Endothelial cell (in vitro differentiated cells): ENCODE measurements at places on chromosomes 2 and 18. TPM values are rescaled to one million over a fixed set of nuclear protein-coding genes. Genes with fewer than 3 reads are reported as not detected.
A peak's percentile ranks its signal among the peaks of the same experiment; 100 is the strongest.

Gene UCN
- total RNA-seq: 1.5 TPM

DNA sequence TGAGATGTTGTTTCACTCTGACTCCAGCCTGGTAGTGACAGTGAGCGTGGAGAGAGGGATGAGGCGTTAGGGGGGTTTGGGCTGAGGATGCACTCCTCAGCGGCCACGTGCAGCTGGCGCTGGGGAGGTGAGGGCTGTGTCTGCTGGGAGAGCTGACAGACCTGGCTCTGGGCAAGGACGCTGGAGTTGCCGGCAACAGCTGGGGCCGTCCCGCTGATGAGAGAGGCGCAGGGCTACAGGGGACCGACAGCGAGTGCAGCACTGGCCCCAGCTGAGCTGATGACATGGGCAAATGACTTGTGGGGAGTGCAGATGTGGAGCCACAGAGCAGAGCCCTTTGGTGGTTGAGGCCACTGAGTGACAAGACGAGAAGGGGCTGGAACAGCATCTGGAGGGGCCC, 38.4 kb downstream of the COA5 start:
- no peak for DNase-seq

GRCh38 chr2:120180066-120180465, 43.1 kb downstream of the TMEM185B start:
- DNase-seq: no peak

Gene ZNF385B
- 0.49 TPM for total RNA-seq

GRCh38 chr2:118386641-118387302, 298.5 kb downstream of the INSIG2 start:
- DNase-seq: no peak

Gene CFAP65
- total RNA-seq: 0.59 TPM

Gene CCDC68
- total RNA-seq: 0.87 TPM

Gene FOXI3
- 0.69 TPM for total RNA-seq

Gene REV1
- total RNA-seq: 40.2 TPM

DNA sequence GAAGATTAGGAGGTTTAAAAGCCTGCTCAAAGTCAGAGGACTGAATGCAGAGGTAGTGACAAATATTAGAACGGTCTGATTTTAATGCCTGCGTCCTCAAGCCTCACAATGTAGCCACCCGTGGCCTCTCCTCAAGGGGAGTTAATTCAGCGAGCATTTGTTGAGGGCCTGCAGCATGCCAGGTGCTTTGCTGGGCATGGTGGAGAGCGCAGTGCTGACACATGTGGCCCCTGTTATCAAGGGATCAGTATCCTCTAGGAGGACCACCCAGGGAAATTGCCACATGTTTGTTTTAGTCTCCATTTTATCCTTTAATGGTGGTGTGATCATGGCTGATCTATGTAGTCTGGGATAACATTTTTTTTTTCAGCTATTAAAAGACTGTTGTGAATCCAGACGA, 19.2 kb downstream of the PMAIP1 start:
- no peak for DNase-seq

DNA sequence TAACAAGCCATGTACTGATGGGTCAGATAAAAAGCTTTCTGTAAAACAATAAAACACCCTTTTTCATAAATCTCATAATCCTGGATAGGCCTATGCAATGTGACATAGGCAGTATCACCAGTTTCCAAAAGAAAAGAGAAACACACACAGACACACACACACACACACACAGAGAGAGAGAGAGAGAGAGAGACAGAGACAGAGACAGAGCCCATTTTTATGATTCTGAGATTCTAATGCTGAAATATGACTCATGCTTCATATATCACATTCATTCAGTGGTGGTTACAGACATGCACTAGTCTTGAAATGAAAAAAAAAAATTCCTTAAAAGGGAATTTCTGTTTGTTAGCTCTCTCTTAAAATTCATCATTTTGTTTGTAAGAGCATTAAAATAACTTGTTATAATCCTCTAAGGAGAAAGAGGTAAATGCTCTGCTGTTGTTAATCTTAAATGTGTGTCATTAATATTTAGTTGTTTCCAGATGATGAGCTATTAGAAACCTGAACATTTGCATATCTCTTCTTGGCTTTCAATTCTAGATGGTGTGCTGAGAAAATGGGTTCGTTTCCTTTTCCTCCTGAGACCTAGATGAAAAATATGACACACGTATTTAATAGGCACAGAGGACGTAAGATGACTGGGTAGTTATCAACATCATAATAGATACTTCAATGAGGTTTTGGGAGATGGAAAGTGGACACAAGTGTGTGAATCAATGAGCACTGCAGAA, 1598.7 kb upstream of the ACVR2A start:
- DNase-seq: no peak

DNA sequence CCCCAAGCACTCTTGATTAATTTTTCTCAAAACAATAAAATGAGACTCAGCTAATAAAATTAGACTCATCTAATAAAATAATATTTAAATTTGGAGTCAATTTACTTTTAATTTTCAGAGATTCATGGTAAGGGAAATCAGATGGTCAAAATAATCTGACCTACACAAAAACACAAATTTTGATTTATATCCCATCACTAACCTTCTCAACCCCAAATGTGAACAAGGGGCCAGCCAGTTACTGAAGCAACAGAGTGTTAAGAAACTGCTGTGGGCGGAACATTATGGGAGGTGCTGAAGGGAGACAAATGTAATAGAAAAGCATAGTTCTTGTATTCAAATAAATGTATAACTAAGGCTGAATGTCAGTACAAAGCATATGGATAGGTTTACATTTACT, 28.5 kb upstream of the PPP3R1 start:
- no peak for DNase-seq

- DNase-seq: no peak
Observed at GRCh38 chr18:12456441-12456840, 48.7 kb downstream of the PRELID3A start.

GRCh38 chr2:121128741-121129659, 156.0 kb downstream of the TFCP2L1 start:
- peak; percentile 64 for DNase-seq

GRCh38 chr18:48932822-48933510, 17.8 kb downstream of the SMAD7 start:
- DNase-seq: no peak

- no peak for DNase-seq
Observed at GRCh38 chr2:204449977-204450376, 95.3 kb upstream of the PARD3B start.

DNA sequence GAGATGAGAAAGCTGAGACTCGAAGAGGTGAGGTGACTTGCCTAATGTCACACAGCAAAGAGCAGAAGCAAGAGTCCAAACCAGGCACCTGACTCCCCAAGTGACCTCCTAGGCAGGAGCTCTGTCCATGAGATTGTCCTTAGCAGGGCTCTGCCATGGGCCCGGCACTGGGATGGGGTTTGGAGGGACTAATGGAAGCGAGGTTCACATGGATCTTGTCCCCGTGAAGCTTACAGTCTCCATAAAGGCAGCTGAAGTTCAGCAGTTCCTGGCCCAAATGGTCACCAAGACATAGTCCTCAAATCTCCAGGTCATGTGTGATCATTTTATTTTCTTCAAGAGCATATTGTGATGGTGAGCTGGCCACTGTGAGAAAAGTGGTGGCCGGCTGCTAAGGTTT, 57.0 kb upstream of the AFF3 start:
- no peak for DNase-seq

DNA sequence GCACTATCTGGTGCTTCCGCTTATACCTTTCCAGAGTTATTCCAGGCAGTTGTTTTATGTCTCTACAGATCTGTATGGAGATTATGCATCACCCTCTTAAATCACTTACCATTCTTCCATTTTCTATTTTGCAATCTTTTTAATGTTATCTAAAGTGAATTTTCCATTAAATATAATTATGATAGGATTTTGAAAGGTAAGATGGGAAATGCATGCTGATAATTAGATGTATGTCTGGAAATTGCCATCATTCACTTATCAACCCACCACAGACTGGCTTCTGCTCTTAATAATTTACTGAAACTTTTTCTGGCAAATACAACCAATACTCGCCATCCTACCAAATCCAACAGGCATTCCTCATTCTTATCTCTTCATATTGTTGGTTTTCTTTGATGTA, 227.4 kb upstream of the MC4R start:
- no peak for DNase-seq

DNA sequence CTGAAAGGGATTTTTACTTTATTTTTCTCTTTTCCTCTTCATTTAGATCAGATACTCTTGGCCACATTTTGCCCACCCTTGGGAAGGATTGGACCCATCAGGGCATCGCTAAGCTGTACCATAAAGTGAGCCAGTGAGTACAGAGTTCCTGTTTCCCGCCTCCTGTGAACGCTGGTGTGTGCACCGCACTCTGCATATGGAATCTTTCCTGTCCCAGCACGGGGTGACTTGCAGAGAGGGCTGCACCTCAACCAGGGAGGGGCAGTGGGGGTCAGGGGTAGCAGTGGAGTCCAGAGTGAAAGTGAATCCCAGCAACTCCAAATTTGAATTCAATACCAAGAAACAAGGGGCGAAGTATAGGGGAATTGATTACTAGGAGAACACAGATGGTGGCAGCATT, 58.6 kb downstream of the LPIN1 start:
- no peak for DNase-seq

DNA sequence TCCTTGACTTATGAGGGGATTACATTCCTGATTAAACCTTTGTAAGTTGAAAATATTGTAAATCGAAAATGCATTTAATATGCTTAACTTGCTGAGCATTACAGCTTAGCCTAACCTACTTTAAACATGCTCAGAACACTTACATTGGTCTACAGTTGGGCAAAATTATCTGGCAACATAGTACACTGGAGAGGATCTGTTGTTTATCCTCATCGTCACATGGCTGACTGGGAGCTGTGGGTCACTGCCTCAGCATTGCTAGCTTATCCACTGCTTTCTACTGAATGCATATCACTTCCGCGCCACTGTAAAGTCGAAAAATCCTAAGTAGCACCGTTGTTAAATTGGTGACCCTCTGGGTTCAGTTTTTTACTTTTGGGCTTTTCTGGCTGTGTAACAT, 13.7 kb downstream of the PMS1 start:
- no peak for DNase-seq

DNA sequence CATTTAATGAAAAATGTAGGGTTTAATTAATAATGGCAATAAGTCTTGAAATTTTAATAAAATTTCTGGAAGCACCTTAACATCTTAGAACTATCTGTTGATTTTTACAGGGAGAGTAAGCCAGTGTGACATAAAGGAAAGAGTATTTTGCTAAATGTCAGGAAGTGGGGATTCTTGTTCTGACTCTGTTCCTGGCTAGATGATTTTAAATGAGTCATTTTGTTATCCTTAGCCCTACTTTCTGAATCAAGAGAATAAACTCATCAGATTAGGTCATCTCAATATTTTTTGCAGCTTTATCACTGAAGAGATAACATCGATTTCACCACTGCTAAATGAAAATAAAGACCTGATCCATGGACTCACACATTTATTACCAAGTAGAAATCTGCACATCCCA, 377.5 kb upstream of the CYRIA start:
- DNase-seq: no peak
